ENCODE measurements at places on chromosomes 13 and 19. TPM values are rescaled to one million over a fixed set of nuclear protein-coding genes. Genes with fewer than 3 reads are reported as not detected.

The COL5A3 gene
- 31.4 TPM for total RNA-seq

The RASL11A gene
- total RNA-seq, result 17.6 TPM

DNA sequence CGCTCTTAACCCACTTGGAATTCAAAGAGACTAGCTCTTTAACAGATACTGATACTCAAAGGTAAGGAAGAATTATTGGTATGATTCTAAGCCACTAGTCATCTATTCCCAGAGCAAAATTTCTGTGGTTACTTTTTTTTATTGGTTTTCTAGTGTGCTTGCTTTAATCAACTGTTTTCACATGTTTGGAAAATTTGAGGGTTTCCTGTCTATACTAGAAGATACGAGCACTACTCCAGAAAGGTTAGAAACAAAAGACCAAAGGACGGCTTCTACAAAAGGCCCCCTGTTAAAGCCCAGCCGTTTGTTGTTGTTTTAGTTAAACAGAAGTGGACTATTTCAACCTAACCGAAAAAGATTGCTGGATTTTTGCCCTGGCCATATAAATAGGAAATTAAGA lies 18.5 kb upstream of the LPAR6 start:
- H3K27me3 ChIP-seq, result no peaks in the 10 kb centered on the region
- no peak for DNase-seq
- H3K4me3 ChIP-seq, result no peak overlapping the region
- peaks cover 17% of the 10 kb centered on the region for H3K4me1 ChIP-seq
- no peak overlapping the region for H3K27ac ChIP-seq

DNA sequence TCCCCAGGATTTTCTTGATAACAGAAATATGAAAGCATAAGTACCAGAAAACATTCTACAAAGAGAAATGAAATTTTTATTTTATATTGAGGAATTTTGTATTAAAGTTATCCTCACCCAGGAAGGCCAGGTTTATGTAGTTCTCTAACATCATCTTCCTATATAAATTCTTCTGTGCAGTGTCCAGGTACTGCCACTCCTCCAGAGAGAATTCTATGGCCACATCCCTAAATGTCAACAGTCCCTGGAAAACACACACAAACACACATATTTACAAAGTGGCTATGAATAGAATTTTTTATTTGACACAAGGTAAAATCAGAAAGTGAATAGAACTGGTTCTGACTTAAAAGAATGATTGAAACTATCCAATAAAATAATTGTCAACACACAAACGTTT lies 110.5 kb upstream of the ZNF91 start:
- H3K27me3 ChIP-seq, result no peaks in the 10 kb centered on the region
- no peaks in the 10 kb centered on the region for H3K4me1 ChIP-seq
- no peak overlapping the region for H3K27ac ChIP-seq
- no peak for DNase-seq
- H3K36me3 ChIP-seq, result no peaks in the 10 kb centered on the region
- H3K4me3 ChIP-seq, result no peak overlapping the region

DNA sequence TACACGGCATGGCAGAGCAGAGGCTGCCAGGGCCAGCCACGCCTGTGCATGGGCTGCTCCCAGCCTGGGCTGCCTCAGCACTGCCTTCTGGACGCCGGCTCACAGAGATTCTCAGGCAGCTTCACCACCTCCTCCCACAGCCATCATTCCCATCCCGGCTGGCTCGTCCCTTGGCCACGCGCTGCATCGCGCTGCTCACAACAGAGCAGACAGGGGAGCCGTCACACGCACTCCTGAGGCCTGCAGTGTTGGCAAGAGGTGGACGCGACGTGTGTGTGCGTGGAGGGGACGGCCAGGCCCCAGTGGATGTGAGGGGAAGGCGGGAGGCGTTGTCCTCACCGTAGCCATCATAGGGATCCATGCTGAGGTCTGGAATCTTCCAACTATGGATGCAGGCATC lies 7.6 kb upstream of the PRKD2 start:
- H3K4me1 ChIP-seq, result peaks cover 28% of the 10 kb centered on the region
- DNase-seq, result no peak
- H3K4me3 ChIP-seq, result no peak overlapping the region
- no peak overlapping the region for H3K27ac ChIP-seq

GRCh38 chr19:38709671-38710415 lies 34.4 kb downstream of the CAPN12 start:
- H3K4me3 ChIP-seq, result no peak overlapping the region
- peaks cover 70% of the 10 kb centered on the region for H3K4me1 ChIP-seq
- DNase-seq, result peak; percentile 75
- H3K36me3 ChIP-seq, result peaks cover 96% of the 10 kb centered on the region

GRCh38 chr19:37572203-37572602 lies 22.4 kb downstream of the ZNF571 start:
- H3K4me1 ChIP-seq, result no peaks in the 10 kb centered on the region
- H3K27me3 ChIP-seq, result no peaks in the 10 kb centered on the region
- H3K27ac ChIP-seq, result no peak overlapping the region
- no peak for DNase-seq
- no peak overlapping the region for H3K4me3 ChIP-seq
- H3K36me3 ChIP-seq, result no peaks in the 10 kb centered on the region

GRCh38 chr19:37964109-37964508 lies 57.1 kb downstream of the SIPA1L3 start:
- no peak overlapping the region for H3K4me3 ChIP-seq
- peaks cover 13% of the 10 kb centered on the region for H3K4me1 ChIP-seq
- H3K27me3 ChIP-seq, result no peaks in the 10 kb centered on the region
- H3K27ac ChIP-seq, result no peak overlapping the region

GRCh38 chr19:45166723-45167252 lies 6.0 kb upstream of the NKPD1 start:
- H3K27ac ChIP-seq, result no peak overlapping the region
- no peak for DNase-seq
- H3K4me3 ChIP-seq, result no peak overlapping the region
- no peaks in the 10 kb centered on the region for H3K36me3 ChIP-seq

- H3K36me3 ChIP-seq, result no peaks in the 10 kb centered on the region
- no peaks in the 10 kb centered on the region for H3K4me1 ChIP-seq
- no peak overlapping the region for H3K27ac ChIP-seq
- H3K4me3 ChIP-seq, result no peak overlapping the region
- no peak for DNase-seq
Observed at GRCh38 chr19:29517946-29518345, 7.8 kb upstream of the VSTM2B start.

GRCh38 chr13:97496511-97496910 lies 62.5 kb downstream of the RAP2A start:
- H3K4me1 ChIP-seq, result no peaks in the 10 kb centered on the region
- no peaks in the 10 kb centered on the region for H3K27me3 ChIP-seq
- no peaks in the 10 kb centered on the region for H3K36me3 ChIP-seq

- no peak overlapping the region for H3K4me3 ChIP-seq
- DNase-seq, result no peak
Observed at GRCh38 chr19:35590875-35591274, 4.9 kb downstream of the PMIS2 start.

- peak overlapping the region; percentile 50 for H3K4me3 ChIP-seq
- H3K36me3 ChIP-seq, result no peaks in the 10 kb centered on the region
- H3K4me1 ChIP-seq, result peaks cover 49% of the 10 kb centered on the region
- peak overlapping the region; percentile 78 for H3K27ac ChIP-seq
- H3K27me3 ChIP-seq, result no peaks in the 10 kb centered on the region
Observed at GRCh38 chr19:2578901-2579677, 103.2 kb downstream of the GADD45B start.

DNA sequence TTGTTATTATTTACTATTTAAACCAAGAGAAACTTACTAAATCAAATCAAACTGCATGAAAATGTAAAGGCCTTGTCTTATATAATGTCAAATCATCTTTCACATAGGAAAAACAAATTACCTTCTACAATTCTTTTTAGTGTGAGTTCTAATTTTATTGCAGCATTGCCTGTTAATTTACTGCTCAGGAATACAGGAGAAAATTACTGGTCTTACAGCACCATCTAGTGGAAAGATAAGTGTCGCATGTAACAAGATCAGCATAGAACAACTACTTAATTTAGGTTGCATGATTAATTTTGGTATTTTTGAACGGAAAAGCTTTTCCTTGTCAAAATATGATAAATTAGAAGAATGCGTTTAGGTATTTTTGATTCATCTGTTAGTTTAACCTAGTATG lies 502.7 kb downstream of the UQCRFS1 start:
- no peak for DNase-seq
- no peak overlapping the region for H3K4me3 ChIP-seq
- no peaks in the 10 kb centered on the region for H3K36me3 ChIP-seq
- no peaks in the 10 kb centered on the region for H3K27me3 ChIP-seq
- no peak overlapping the region for H3K27ac ChIP-seq
- no peaks in the 10 kb centered on the region for H3K4me1 ChIP-seq

GRCh38 chr19:14795078-14795721 lies 16.8 kb upstream of the ADGRE2 start:
- H3K36me3 ChIP-seq, result no peaks in the 10 kb centered on the region
- H3K4me3 ChIP-seq, result no peak overlapping the region
- H3K4me1 ChIP-seq, result no peaks in the 10 kb centered on the region
- H3K27ac ChIP-seq, result no peak overlapping the region

Data from upper lobe of left lung (tissue), 6 donors.